ENCODE measurements at places on chromosomes 1 and 21. TPM values are rescaled to one million over a fixed set of nuclear protein-coding genes. Genes with fewer than 3 reads are reported as not detected.

SPRR4 gene
- not detected for polyA plus RNA-seq

DNA sequence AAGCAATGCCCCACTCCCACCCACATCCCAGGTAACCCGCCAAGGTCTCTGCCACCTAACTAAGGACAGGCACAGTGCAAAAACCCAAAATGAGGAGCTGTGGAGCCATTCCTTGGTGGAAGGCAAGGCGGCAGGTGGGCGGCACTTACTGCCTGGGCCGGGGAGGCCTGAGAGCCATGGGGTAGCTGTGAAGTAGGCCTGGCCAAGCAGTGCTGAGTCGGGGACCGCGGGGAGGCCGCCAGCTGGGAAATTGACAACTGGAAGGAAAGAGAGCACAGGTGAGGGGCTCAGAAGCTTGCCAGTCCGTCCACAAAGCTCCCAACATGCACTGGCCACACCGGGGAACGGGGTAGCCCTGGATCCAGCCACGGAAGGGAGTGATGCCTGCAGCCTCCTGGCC is 85.3 kb downstream of the NPHP4 start:
- DNase-seq: no peak

CD48 gene
- 5.5 TPM for polyA plus RNA-seq

GRCh38 chr21:33825915-33826314 is 89.7 kb downstream of the ATP5PO start:
- no peak for DNase-seq

DNA sequence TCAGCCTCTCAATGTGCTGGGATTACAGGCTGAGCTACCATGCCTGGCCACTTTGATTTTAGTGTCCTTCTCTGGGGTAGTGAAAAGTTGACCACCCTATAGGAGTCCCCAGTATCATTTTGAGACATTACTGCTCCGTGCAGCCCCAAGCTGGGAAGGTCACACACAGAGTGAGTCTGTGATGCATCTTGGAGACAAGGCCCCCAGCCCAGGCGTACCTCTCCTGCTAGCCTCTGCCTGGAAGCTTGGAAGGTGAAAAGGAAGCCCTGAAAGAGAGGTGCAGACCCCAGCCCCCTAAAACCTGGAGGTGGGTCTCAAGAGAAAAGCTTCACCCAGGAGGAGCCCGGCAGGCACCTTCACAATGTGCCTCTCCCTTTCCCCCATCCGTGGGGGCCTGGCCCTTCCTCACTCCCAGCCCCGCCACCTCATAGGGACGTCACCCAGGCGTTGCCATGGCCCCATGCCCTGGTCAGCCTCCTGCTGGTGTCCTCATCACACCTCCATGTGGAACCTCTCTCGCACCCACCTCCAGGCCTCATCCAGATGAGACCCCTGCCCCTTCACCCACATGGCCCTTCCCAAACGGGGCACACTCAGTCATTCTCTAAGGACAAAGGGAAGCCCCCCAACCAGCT is 5.6 kb upstream of the ARF1 start:
- no peak for DNase-seq

GRCh38 chr1:193574913-193575312 is 388.5 kb upstream of the B3GALT2 start:
- no peak for DNase-seq

DNA sequence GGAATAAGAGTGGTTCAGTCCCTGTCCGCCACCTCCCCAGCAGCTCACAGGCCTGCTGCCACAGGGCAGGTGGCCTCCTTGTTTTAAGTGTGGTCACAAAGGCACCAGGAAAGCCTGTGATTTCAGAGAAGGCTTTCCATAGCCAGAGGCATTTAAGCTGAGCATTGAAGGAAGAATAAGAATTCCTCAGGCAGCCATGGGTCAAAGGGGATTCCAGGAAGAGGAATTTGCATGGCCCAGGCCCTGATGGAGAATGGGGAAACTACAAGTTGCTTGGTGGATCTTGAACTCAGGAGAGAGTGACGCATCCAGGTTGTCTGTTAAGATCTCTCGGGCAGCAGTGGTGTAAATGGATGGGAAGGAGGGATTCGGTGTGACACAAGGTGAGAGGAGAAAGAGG is 66.7 kb downstream of the KLHDC7A start:
- no peak for DNase-seq

- DNase-seq: no peak
Measured at GRCh38 chr1:161307230-161307768, 2.5 kb downstream of the MPZ start.

GRCh38 chr1:55938376-55938850 is 641.0 kb downstream of the PLPP3 start:
- DNase-seq: no peak

PRAMEF15 gene
- polyA plus RNA-seq: not detected

PLPP3 gene
- polyA plus RNA-seq: 128 TPM

DNA sequence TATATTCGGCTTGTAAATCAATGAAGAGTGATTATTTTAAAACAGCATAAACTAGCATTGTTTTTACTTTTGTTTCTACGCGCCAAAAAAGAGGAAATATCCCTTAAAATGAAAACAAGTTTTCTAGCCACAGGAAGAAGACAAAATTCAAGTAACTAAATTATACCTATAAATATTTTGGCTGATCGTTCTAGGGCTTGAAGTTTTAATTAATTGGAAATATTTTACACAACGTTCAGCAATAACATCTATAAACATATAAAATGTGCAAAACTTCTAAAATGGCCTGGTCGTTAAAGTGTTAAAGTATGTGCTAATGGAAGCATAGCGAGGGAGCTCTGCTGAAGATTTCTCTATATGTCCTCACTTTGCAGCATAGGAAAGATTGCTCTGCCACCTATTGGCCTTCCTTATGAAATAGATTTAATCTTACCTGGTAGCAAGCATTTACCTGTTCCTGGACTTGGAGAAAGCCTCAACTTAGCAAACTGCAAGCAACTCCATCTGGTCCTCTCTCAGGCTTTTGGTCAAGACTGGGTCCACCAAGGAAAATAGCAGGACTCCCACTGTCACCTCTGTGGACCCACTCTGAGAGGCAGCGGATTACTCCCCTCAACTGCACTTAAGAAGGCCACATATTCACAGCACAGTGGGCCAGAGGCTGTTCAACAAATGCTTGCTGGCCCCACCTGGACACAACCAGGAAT is 351.3 kb upstream of the RUNX1 start:
- DNase-seq: peak; percentile 40

- no peak for DNase-seq
Measured at GRCh38 chr1:7550981-7551380, 220.1 kb upstream of the VAMP3 start.

LYSMD1 gene
- 15.8 TPM for polyA plus RNA-seq

LRRC38 gene
- polyA plus RNA-seq: not detected

GRCh38 chr1:93332368-93332767 is 13.3 kb upstream of the DR1 start:
- DNase-seq: no peak

- DNase-seq: no peak
Measured at GRCh38 chr1:21156019-21156418, 20.7 kb downstream of the EIF4G3 start.

CTSK gene
- polyA plus RNA-seq: 34.5 TPM

CFHR3 gene
- polyA plus RNA-seq: 1.1 TPM

DNA sequence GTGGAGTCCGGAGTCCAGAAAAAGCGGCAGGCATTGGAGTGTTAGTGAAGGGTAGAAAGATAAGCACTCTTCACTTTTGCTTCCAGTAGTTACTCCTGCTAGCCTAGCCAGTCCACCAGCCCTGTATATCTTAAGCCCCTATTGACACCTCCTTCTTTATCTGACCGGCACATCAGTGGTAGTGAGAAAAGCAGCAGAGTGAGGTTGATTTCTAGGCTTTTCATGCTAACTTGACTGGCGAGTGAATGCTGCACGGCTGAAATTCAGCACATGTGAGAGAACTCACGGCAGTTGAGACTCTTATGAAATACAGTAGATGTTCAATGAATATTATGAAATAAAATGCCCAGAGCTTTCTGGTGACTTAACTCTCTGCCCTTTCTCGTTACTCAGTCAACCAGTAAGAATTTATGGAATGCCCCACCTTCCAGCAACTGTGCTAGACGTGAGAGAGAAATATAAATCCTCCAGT is 128.2 kb downstream of the CACHD1 start:
- no peak for DNase-seq

- no peak for DNase-seq
Measured at GRCh38 chr21:38956856-38957571, 151.3 kb downstream of the ETS2 start.

OR2T2 gene
- polyA plus RNA-seq: not detected

DNA sequence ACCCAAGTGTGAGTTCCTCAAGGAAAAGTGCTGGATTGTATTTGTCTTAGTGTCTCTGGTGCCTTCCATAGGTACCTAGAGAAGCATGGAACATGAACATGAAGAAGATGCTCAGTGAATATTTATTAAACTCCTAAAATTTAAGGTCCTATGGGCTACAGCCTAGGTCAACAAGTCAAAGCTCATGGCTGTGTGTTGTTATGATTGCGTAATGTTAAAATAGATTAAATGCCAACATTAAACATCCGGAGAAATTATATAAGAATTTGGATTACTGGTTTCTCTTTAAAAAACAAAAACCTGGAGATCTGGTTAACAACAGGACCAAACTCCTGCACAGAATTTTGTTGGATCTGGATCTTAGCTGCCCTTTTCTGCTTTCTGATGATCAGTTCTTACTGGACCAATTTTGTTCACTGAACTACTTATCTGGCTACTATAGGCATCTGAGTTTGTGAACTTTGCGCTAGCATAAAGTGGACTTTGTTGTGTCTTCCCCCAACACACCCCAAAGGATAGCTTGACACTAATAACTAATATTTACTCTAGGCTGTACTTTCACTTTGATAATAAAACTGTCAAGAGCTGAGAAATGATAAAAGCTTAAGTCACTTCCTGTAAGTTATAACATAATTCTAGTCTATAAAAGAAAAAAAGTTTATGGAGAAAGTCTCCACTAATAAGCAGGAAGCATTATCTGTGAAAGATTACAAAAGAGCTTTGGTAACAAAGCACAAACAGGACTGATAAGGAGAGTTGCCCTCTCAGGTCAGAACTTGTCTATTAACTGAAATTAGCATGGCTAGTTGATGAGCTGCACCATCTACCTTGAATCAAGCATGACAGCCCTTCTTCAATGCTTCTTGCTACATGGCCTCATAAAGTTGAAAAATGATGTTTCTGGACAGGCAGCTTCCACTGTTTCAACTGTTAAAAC is 20.7 kb downstream of the F5 start:
- DNase-seq: no peak

- no peak for DNase-seq
Measured at GRCh38 chr1:44281962-44282703, 68.9 kb downstream of the DMAP1 start.

GBP1 gene
- polyA plus RNA-seq: 40.5 TPM

GRCh38 chr1:54489627-54490250 is 58.3 kb upstream of the ACOT11 start:
- no peak for DNase-seq

Data from right lung (tissue), 10 donors.